ENCODE measurements at places on chromosomes 6 and 20. TPM values are rescaled to one million over a fixed set of nuclear protein-coding genes. Genes with fewer than 3 reads are reported as not detected.

DNA sequence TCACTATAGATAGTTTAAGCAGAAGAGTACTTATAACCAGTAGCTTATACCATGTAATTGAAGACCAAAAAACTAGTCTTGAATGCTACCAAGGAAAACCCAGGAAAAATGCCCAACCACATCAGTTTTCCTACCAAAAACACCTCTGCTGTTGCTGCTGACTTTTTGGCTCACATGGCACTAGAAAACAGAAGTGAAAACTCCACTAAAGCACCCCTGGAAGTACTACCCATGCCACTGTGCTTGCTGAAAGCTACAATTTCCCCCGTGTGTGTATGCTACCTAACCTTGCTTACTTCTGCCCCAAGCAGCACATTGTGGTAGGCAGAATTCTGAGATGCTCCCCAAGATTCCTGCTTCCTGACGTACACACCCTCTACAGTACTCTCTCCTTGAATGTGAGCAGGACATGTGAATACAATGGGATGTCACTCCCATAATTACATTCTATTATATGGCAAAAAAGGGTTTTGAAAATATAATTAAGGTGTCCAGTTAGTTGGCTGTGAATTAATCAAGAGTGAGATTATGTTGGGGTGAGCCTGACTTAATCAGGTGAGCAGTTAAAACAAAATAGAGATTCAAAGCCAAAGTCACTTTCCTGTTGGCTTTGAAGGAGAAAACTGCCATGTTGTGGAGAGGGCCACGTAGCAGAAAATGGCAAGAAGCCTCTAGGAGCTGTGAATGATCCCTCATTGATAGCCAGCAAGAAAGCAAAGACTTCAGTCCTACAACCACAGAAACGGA is 209.8 kb upstream of the MARCKS start:
- no peak overlapping the region for H3K4me3 ChIP-seq
- peaks cover 14% of the 10 kb centered on the region for H3K4me1 ChIP-seq
- H3K36me3 ChIP-seq: no peaks in the 10 kb centered on the region

DNA sequence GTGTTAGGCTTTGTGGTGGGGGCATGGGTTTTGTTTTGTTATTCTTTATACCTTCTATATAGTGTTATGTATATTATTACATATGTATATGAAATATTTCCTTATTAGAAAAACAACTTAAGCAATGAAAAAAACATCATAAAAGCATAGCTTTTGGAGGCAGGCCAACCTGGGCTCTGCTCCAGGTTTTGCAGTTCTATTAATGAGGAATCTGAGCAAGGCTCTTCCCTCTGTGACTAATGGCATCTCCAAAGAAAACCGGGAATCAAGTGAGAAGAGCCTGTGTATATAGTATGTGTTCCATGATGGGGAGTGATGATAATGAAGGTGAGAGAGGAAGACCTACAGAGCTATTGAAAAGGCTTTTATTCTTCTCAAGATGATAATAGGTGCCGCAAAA is 291.1 kb downstream of the CLIC5 start:
- peaks cover 29% of the 10 kb centered on the region for H3K4me1 ChIP-seq
- H3K27ac ChIP-seq: peak overlapping the region; percentile 23
- no peaks in the 10 kb centered on the region for H3K27me3 ChIP-seq
- no peak overlapping the region for H3K4me3 ChIP-seq
- no peaks in the 10 kb centered on the region for H3K36me3 ChIP-seq
- peak; percentile 42 for DNase-seq

GRCh38 chr20:10077081-10077471 is 42.3 kb downstream of the ANKEF1 start:
- no peak for DNase-seq
- no peak overlapping the region for H3K27ac ChIP-seq
- no peaks in the 10 kb centered on the region for H3K36me3 ChIP-seq
- no peaks in the 10 kb centered on the region for H3K27me3 ChIP-seq

DNA sequence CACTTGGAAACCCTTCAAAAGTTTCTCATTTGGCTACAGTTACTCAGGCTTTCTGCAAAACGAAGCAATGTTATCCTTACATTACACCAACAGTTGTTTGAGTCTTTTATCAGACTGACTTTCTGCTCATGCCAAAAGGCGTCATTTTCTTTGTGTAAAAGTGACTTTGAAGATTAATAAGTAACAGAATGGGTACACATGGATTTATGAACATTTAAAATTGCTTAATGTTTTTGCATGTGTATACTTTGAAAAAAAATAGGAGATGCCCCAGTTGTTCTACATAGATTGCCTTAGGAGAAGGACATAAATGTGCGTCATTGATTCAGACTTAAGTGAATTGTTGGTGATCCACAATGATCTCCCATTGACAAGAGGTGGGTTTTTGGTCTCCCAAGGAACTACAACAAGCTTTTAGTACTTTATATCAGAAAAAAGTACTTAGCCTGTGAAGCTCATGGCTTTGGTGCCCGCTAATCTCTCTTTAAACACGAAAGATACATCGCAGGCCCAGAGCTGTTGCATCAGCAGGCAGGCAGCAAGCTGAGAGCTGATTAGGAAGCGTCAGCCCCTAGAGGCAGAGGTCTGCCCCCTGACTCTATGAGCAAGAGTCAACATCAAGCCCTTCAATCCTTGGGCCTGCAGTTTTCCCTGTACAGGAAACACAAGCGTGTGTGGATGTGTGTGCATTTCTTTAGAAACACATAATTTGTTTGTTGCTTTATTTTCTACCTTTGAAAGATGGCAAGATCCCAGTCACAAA is 45.9 kb downstream of the SLC22A3 start:
- 0 out of 2 replicates have a peak, but pooled peaks cover 2% of the 10 kb centered on the region for H3K27me3 ChIP-seq
- H3K4me3 ChIP-seq: no peak overlapping the region
- no peak for DNase-seq

RIPPLY2 gene
- 0.06 TPM for total RNA-seq

CST4 gene
- total RNA-seq: not detected

DNA sequence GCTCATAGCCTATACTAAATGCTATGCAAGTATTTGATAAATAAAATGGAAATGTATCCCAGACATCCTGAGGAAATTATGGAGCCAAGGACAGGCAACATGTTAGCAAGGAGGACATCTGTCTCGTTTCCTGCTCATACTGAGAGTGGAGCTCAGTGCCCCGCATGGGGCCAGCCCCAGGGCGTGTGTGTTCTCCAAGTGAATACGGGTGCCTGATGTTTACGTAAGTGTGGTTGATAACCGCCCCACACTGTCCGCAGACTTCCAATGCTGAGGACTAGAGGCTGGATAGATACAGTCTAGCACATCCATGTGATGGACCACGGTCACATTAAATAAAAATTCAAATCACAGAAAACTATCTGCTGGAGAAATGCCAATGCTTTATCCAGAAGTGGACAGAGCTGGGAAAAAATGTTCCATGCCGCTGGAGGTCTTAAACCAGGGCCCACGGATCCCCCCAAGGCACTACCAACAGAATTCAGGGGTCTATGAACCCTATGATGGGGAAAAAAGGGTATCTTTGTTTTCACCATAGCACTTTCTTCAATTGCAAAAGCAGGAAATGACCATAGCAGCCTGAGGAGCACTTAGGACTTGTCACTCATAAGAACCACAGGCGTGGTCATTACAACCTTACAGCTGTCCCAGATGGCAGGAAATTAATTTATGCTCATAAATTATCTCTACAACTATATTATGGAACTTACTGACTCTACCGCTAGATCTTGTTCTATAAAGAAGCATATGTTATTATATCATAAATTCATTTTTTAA is 24.9 kb downstream of the TGM2 start:
- H3K4me1 ChIP-seq: peaks cover 52% of the 10 kb centered on the region
- no peaks in the 10 kb centered on the region for H3K27me3 ChIP-seq
- peak overlapping the region; percentile 67 for H3K27ac ChIP-seq
- DNase-seq: peak; percentile 95

COL9A1 gene
- 4.8 TPM for total RNA-seq

METTL24 gene
- not detected for total RNA-seq

PTK6 gene
- 1.4 TPM for total RNA-seq

DNA sequence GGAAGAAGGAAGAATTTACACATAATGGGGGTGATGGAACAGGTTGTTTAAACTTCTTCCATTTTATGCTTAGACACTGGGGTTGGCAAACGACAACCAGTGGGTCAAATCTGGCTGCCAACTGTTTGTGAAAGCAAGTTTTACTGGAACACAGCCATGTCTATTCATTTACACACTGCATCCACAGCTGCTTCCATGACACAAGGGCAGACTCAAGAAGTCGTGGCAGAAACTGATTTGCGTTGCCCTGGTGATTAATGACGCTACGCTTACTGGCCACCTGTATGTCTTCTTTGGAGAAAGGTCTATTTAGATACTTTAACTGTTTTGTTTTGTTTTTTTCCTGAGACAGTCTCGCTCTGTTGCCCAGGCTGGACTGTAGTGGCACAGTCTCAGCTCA is 19.0 kb downstream of the CTCFL start:
- H3K27me3 ChIP-seq: no peaks in the 10 kb centered on the region
- no peak overlapping the region for H3K4me3 ChIP-seq
- peaks cover 40% of the 10 kb centered on the region for H3K4me1 ChIP-seq

DNA sequence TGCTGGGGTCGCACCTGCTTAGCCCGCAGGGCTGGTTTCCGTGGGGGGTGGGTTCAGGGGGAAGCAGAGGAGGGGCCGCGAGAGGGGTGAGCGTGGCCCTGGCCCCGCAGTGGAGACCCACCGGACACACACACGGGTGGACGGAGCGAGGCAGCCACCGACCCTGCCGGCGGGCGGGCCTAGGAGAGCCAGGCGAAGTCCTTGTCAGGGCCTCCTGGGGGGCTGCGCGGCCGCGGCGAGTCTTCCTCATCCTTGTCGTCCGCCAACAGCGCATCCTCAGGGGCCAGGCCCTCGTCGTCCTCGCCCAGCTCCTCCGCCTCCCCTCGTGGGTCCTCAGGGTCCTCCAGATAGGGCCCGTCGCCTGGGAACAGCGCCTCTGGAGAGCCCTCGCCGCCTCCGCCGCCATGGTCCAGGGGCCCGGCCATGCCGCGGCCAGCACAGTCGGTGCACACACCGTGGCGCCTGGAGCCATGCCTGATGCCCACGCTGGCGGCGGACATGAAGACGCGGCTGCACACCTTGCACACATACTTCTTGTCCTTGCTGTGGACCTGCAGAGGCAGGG is 7.3 kb downstream of the SLC2A4RG start:
- no peak overlapping the region for H3K4me3 ChIP-seq
- H3K27me3 ChIP-seq: no peaks in the 10 kb centered on the region
- H3K36me3 ChIP-seq: peaks cover 2% of the 10 kb centered on the region
- DNase-seq: no peak

DNA sequence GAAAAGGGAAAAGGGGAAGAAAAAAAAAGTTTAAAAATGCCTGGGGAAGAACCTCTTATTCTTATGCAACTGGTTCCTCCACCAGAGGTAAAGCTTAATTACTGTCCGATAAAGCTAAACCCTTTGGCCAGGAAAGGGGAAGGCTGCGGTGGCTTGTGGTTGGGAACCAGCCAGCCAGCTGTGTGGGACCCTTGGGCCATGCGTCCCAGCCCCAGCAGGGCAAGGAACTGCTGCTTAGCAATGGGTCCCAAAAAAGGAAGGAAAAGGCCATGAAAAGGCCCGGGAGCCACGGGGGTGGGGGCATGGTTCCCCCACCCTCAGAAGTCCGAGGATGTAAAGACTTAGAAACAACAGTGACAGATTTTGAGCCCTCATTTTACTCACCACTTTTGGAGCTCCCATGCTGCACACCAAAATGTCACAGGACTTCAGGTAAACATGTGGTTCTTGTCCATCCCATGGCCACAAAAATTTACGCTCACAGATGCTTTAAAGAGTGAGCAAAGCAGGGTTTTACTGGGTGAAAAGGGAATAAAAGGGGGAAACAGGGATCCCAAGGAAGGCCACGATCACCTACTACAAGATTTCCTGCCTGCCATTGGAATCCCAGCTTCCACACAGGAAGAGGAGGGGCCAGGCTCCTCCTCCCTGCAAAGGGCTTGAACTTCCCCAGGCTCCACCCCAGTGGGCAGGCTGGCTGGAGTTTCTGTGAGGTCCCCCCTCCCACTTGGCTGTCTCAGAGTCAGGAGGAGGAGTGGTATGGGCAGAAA is 1234.7 kb upstream of the GJE1 start:
- peaks cover 28% of the 10 kb centered on the region for H3K36me3 ChIP-seq
- peak overlapping the region; percentile 84 for H3K4me3 ChIP-seq
- peaks cover 3% of the 10 kb centered on the region for H3K4me1 ChIP-seq
- no peaks in the 10 kb centered on the region for H3K27me3 ChIP-seq
- H3K27ac ChIP-seq: peak overlapping the region; percentile 83
- DNase-seq: peak; percentile 90

PHACTR3 gene
- not detected for total RNA-seq
